ENCODE measurements at places on chromosomes 7 and 10. TPM values are rescaled to one million over a fixed set of nuclear protein-coding genes. Genes with fewer than 3 reads are reported as not detected.
A peak's percentile ranks its signal among the peaks of the same experiment; 100 is the strongest.

The TCAF2 gene
- 2.2 TPM for total RNA-seq

GRCh38 chr10:68105820-68106219 is 3.5 kb upstream of the MYPN start:
- DNase-seq, result no peak

DNA sequence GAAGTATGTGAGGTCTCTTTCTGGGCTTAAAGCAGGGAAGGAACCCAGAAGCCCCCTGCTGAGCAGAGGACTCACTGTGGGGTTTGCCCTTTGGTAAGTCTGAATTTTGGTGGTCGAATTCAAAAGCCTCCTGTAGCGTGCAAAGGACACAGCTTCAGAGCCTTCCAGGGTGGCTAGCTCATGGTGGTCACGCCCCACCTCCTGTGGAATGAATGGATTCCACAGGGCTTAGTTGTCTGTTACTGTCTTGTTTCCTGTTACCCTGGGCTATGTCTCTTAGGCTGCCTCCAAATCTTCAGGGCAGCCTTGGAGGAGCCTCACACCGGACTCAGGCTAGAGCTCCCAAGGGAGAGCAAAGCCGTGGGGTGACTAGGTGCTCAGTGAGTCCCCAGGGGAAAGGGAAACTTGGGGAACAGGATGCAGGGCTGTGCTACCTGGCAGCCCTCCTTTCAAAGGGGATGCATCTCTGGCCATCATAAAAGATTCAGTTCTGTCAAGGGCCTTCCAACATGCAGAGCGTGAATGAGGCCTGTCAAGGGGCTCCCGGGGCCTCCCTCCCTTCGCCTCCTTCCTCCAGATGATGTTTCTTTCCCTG is 211.7 kb downstream of the CCSER2 start:
- DNase-seq, result peak; percentile 96

GRCh38 chr7:42960762-42961161 is 28.6 kb downstream of the MRPL32 start:
- DNase-seq, result no peak

- no peak for DNase-seq
Observed at GRCh38 chr10:98610836-98611235, 164.1 kb upstream of the HPS1 start.

GRCh38 chr7:155722118-155722517 is 77.7 kb downstream of the RBM33 start:
- no peak for DNase-seq

DNA sequence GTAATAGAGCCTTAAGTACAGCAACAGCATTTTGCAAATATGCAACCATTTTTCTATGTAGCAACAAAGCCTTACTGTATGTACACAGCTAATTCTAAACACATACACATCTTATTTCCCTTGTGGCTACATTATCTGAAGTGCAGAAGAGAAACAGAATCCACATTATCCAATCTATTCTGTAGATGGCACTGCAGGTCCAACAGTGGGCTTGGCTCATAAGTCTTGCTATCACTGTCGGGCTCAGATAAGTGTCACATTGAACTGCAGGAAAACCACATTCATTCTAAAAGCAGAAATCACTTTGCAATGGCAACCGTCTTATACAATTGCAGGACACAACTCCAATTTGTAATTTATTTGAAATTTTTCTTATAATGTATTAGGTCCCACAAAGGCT is 109.8 kb upstream of the NOBOX start:
- DNase-seq, result no peak

The AUTS2 gene
- total RNA-seq, result 0.03 TPM

DNA sequence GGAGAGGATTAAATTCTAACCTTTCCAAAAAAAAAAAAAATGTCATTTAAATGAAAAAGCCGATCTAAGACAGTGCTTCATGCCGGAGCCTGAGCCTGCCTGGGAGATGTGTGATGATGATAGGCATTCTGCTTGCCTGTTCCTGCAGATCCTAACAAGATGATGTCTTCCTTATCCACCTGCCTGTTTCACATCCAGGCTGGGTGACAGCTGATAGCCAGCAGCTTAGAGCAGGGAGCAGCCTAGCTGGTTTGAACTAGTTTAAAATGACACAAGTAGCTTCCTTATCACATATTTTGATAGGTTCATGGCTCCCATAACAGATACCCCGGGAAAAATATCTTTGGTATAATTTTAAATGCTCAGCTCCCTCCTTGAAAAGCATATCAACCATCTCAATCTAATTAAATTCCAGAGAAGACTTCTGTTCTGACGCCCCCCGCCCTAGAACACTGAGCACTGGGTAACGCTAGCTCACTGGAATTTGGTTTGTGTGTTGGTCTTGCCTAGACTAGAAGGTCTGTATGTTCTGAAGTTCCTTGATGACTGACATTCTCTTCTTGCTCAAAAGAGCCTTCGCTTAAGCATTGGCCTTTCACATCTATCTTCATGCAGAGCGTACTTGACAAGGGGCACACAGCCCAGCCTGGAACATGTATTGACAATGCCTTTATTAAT is 96.9 kb upstream of the FGFR2 start:
- no peak for DNase-seq

GRCh38 chr10:1199345-1199673 is 143.1 kb downstream of the WDR37 start:
- DNase-seq, result no peak

- no peak for DNase-seq
Observed at GRCh38 chr10:116926426-116926825, 77.1 kb downstream of the ENO4 start.

GRCh38 chr7:77245015-77245755 is 45.6 kb upstream of the FGL2 start:
- no peak for DNase-seq

The FKBP6 gene
- total RNA-seq, result not detected

GRCh38 chr10:78740976-78741915 is 327.5 kb upstream of the ZMIZ1 start:
- DNase-seq, result no peak

The ATE1 gene
- 18.8 TPM for total RNA-seq

The SLC39A12 gene
- total RNA-seq, result not detected

DNA sequence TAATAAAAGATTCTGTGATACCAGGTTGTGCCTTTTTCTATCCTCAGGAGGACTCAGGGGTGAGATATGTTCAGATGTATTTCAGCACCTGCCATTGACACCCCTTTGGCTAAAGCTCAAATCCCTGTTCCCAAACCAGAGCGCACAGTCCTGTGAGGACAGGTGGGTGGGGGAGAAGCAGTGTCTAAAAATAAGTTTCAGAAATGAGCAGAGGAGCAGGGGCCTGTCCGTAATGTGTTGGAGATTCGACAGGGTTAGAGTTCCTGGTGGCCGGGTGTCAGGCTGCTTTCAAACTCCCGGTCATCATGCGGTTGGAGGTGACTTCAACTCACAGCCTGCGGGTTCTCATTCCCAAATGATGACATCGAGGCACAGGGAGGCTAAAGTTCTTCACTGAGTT is 211.5 kb downstream of the KLF6 start:
- no peak for DNase-seq

- DNase-seq, result no peak
Observed at GRCh38 chr7:94874036-94874785, 33.2 kb upstream of the PPP1R9A start.

The TUBAL3 gene
- total RNA-seq, result not detected

DNA sequence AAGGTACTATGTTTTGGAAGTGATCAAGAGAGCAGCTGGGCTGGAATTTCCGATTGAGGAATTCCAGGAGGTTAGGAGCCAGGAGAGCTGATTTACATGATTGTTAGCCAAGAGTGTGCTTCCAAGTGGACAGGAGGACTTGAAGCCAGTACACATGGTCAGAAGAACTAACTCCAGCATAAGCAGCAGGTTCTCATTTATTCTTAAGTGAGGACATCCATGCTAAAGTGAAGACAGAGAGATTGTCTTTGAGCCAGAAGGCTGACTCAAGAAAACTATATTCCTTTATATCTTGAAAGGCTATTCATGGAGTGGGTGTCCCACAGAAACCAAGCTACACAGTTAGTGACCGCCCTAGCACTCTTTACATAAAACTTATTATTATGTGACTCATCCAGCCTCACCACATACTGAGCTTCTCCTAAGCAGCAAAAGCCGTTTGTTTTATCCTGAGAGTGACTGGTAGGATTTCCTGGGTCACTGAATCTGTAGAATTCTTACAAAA is 56.7 kb upstream of the SEMA3A start:
- peak; percentile 75 for DNase-seq

GRCh38 chr7:65475734-65476319 is 102.2 kb downstream of the ZNF92 start:
- DNase-seq, result no peak

The BTBD16 gene
- total RNA-seq, result not detected

The OR2A14 gene
- total RNA-seq, result not detected

DNA sequence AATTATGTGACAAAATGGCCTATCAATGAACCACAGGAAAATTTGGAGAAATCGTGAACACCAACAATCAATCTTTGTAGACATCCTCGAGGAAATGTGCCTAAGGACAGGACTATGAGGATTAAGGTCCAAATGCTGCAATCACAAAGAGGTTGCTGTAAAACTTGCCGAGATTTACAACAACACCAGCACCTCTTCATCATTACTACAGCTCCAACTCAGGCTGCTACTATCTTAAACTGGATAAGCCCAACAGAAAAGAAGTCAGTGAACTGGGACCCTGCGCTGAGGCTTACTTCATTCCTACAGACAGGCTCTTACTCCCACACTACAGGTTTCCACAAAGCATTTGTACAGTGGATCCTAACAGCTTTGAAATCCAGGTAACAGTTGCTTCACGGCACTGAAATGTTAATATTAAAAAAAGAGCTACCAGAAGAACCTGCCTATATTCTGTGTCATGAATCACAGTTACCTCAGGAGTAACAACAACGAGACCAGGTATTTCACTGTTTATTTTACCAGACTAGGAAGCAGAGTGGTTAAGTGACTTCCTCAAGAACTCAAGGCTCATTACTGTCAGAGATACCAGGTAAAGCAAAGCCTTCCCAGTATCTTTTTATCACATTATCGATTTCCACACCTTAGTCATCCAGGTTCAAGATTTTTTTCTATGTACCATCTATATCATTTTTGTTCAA is 23.9 kb downstream of the CACUL1 start:
- no peak for DNase-seq

DNA sequence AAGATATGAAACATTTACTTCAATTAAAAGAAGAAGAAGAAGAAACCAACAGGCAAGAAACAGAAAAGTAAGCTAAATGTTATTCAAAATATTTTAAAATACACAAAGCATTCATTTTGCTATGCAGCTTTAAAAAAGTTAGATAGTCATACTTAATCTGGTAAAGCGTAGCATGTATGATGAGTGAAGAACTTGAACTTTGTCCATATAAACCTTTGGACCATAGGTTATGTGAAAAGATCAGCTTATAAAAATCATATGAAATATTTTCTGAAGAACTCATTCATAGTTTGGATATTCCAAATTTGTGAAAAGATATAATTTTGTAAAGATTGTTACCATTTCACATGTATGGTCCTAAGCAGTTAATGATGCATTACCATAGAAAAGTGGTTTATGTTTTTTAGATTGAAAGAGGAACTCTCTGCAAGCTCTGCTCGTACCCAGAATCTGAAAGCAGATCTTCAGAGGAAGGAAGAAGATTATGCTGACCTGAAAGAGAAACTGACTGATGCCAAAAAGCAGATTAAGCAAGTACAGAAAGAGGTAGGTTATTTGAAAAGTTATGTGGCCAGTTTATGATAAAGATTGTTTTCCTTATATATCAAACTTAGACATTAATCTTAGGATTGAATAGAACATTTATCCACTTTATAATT is 37.3 kb downstream of the KIF20B start:
- DNase-seq, result no peak

The NEUROG3 gene
- total RNA-seq, result not detected

The ATP5MK gene
- 813 TPM for total RNA-seq

The DPYSL4 gene
- 1.3 TPM for total RNA-seq

DNA sequence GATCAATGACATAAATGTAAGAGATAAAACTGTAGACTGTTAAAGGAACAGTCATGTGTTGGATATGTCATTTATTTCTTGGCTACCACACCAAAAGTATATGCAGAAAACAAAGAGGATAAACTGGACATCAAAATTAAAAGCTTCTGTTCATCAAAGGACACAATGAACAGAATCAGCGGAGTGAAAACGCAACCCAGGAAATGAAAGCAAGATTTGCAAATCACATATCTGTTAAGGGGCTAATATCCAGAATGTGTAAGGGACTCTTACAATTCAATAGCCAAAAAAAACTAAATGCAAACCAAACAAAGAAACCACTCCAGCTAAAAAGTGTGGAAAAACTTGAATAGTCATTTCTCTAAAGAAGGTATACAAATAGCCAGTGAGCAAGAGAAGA is 164.3 kb downstream of the ZMYND11 start:
- no peak for DNase-seq

DNA sequence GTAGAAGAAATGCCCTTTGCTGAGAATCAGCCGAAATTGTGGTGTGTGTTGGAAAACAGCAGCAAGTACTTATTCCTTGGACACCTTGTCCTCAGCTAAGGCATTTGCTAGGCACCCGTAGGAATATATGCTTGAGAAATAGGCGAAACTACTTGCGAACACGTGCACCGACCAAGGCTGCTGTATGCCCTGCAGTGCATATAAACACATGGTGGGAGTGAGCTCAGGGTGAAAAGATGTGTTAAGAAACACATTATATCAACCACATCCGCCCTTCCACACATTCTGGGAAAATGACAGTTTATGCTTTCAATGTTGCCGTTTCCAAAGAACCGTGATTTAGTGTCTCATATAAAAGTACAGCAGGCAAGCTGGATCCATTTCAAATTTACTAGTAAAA is 199.2 kb downstream of the JCAD start:
- DNase-seq, result peak; percentile 53

- no peak for DNase-seq
Observed at GRCh38 chr7:120842121-120842621, 15.8 kb downstream of the TSPAN12 start.

The DMBT1 gene
- not detected for total RNA-seq

- DNase-seq, result peak; percentile 16
Observed at GRCh38 chr10:34995925-34996324, 94.2 kb downstream of the CUL2 start.

GRCh38 chr7:22435720-22436119 is 64.3 kb downstream of the STEAP1B start:
- no peak for DNase-seq

- DNase-seq, result no peak
Observed at GRCh38 chr7:156954941-156955340, 5.4 kb downstream of the NOM1 start.

DNA sequence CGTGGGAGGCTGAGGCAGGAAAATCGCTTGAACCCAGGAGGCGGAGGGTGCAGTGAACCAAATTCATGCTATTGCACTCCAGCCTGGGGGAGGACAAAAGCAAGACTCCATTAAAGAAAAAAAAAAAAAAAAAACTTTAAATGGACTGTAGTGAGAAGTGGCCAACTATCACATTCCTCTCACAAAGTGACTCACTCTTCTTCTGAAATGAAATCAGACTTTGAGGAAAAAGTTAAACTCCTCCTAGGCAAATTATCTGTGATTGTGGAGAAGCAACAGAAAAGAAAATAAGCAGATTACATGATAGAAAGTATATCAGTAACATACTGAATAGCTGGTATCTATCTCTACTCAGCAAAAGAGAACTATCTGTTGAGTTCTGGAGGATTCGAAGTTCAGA is 234.3 kb upstream of the PHF14 start:
- no peak for DNase-seq

The PRPF18 gene
- 54.8 TPM for total RNA-seq
